ENCODE measurements at places on chromosomes 2 and 18.
A peak's percentile ranks its signal among the peaks of the same experiment; 100 is the strongest.

GRCh38 chr2:196334710-196335109 lies 163.3 kb upstream of the STK17B start:
- no peak for DNase-seq

DNA sequence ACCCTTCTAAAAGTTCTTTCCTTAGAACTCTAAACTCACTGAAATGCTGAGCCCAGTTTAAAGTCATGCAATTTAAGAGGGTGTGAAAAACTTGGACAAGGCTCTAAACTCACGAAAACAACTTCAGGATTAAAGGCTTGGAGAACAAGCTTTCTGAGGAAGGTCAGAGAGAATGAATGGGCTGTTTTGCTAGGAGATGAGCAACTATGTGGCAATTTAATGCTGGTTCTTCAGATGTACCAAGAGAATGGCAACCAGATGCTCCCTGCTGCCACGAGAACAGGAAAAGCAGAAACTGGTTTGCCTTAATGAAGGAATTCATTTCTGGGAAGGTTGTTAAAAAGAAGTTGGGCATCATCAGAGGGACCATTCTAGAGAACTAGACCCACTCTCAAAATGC lies 77.8 kb upstream of the PMAIP1 start:
- no peak for DNase-seq

- DNase-seq = no peak
Observed at GRCh38 chr2:129752686-129753085, 226.8 kb upstream of the RAB6C start.

- DNase-seq = no peak
Observed at GRCh38 chr2:73827018-73827417, 1.7 kb upstream of the STAMBP start.

- no peak for DNase-seq
Observed at GRCh38 chr2:237126519-237127174, 41.0 kb downstream of the COPS8 start.

DNA sequence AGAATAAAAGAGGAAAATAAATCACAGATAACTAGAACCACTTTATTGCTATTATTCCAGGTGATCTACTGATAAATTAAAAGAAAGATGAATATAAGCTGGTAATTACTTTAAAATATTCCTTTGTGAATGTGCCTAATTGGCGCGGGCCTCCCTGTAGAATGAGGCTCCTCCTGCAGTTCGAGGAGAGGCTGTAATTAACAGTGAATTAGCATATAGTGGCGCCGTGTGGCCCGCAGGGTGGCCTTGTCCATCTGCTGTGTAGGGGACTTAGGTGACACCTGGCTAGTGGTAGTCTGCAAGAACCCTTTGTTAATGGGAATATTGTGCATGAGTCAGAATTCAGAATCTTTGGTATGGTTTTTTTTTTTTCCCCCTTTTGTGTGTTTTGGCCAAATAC lies 119.8 kb downstream of the AGAP1 start:
- DNase-seq = no peak

GRCh38 chr2:101809698-101810097 lies 112.2 kb downstream of the MAP4K4 start:
- no peak for DNase-seq

DNA sequence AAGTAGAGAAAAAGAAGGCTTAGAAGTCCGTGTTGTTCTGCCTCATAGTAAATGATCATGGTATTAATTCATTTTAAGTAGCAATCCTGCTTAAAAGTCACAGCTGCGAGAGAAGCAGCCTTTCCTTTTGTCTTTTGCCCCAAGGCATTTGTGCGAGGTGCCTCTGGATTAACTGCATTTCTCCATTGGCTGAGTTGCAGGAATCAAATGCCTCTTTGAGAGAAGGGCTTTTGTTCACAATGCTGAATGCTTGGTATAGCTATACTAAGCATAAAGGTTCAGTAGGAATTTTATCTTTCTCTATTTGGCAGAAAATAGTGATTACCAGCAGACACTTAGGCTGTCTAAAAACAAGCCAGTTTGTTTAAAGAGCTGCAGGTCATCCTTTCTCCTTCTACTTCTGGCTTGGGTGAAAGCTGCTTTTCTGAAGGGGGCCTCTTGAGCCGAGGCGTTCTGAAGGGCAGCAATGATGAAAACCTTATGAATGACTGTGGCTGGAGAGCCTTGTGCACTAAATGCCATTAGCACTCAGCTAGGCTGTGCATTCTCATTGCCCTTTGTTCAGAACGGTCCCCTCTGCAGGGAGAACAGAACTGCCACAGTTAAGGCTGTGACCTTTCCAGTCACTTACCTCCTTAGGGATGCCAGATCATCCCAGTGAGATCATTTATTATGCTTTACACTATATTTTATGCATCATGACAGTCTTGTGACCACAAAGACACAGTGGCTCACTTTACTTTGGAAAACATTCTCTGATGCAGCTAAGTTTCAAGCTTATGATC lies 68.8 kb upstream of the TMEM87B start:
- no peak for DNase-seq

DNA sequence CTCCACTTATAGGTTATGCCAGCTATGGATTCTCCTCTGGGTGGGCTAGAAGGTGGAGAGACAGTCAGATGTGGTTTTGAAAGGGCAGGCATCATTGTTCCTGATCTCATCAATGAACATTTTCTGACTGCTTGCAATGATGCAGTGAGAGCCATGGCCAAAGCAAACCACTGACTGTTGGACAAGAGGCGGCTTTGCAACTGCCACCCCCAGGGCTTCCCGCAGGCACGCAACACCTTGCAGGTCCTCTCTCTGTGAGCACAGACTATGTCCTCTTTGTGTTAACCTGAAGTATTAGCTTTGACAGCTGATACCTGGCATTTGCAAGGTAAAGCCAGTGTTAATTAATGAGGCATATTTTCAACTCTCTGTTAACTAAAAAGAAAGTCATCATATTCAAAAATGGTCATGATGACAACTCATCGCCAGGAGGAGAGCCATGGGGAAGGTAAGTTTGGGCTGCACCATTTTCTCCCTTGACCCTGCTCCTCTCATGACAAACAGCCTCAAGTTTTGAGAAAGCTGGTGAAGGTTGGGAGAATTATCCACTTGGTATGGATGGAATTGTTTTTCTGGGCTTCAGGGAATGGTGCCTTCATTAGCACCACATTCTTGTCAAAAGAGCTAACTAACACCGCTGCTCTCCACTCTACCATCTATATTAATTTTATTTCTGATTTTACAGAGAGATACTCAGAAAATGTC lies 14.9 kb upstream of the FAM124B start:
- DNase-seq = no peak

DNA sequence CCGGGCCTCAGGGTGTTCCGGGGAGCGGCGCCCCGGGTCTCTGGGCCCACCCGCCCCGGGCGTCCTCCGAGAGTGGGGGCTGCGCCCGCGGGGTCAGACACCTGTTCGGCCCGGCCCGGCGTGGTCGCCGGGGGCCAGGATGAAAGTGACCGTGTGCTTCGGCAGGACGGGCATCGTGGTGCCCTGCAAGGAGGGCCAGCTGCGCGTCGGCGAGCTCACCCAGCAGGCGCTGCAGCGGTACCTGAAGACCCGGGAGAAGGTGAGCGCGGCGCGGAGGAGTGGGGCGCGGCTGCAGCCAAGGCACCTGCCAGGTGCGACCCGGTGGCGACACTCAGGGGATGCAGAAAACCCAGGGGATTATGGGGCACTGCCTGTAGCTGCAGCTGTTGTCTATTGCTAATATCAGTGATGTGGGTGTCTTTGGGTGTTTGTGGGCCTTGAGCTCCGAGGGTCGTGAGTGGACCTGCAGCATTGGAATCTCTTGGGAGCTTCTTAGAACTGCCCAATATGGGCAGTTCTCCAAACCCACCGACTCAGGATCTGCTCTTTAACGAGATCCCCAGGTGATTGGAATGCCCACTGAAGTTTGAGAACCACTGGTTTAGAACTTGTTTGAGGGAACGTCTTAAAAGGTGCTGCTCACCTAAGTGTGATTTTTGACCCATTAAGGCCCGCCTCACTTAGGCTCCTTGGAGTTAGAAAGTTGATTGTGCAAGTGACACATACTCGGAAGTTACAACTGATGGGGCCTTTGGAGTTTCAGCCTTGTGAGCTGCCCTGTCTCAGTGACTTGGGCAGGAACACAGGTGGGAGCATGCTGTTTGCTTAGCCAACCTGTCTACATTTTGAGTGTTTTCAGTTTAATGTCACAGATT lies 823 bp downstream of the PARD3B start:
- DNase-seq = peak; percentile 32

DNA sequence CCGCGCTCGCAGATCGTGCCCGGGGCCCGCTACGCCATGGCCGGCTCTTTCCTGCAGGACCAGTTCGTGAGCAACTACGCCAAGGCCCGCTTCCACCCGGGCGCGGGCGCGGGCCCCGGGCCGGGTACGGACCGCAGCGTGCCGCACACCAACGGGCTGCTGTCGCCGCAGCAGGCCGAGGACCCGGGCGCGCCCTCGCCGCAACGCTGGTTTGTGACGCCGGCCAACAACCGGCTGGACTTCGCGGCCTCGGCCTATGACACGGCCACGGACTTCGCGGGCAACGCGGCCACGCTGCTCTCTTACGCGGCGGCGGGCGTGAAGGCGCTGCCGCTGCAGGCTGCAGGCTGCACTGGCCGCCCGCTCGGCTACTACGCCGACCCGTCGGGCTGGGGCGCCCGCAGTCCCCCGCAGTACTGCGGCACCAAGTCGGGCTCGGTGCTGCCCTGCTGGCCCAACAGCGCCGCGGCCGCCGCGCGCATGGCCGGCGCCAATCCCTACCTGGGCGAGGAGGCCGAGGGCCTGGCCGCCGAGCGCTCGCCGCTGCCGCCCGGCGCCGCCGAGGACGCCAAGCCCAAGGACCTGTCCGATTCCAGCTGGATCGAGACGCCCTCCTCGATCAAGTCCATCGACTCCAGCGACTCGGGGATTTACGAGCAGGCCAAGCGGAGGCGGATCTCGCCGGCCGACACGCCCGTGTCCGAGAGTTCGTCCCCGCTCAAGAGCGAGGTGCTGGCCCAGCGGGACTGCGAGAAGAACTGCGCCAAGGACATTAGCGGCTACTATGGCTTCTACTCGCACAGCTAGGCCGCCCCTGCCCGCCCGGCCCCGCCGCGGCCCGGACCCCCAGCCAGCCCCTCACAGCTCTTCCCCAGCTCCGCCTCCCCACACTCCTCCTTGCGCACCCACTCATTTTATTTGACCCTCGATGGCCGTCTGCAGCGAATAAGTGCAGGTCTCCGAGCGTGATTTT lies 7.6 kb downstream of the TBR1 start:
- peak; percentile 62 for DNase-seq

DNA sequence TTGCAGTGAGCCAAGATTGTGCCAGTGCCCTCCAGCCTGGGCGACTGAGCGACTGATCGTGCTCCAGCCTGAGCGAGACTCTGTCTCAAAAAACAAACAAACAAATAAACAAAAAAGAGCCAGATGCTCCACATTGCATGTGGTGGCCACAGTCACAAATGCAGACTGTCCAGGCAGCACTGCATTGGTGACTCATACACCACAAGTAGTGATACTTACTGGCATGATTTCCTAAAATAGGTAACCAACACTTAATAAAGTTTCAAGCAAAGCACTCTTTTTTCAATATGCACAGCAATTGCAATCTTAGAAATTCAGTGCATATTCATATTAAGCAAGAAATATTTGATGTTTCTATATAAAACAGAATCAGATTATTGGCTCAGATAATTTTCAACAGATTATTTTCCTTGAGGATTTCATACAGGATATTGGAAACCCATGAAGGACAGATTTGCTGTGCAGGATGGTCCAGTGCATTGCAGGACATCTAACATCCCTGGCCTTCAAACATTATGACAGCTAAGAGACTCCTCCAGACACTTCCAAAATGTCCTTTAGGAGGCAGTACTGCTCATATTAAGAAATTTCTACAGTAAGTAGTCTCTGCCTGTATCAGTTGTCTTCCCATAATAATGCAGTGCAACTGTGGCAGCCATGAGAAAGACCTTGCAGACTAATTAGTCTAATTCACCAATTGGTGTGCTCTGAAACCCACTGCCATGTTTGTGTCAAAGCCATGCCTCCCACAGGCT lies 10.5 kb upstream of the SLC1A4 start:
- no peak for DNase-seq

DNA sequence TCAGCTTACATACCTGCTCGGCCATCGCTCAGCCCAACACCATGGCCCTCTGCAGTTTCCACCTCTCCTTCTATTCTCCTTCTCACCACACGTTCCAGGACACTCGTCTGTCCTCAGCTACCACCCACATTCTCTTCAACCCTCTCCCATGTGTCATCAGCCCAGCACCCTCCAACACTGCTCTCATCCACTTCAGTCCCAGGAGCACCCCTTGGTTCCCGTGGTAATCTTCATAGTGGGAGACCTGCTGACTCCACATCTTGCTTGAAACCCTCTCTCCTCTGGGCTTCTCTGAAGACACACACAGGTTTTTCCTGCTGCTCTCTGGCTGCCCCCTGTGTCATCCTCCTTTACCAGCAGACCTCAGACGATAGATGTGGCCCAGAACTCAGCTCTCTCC lies 228.7 kb downstream of the GBX2 start:
- DNase-seq = no peak

DNA sequence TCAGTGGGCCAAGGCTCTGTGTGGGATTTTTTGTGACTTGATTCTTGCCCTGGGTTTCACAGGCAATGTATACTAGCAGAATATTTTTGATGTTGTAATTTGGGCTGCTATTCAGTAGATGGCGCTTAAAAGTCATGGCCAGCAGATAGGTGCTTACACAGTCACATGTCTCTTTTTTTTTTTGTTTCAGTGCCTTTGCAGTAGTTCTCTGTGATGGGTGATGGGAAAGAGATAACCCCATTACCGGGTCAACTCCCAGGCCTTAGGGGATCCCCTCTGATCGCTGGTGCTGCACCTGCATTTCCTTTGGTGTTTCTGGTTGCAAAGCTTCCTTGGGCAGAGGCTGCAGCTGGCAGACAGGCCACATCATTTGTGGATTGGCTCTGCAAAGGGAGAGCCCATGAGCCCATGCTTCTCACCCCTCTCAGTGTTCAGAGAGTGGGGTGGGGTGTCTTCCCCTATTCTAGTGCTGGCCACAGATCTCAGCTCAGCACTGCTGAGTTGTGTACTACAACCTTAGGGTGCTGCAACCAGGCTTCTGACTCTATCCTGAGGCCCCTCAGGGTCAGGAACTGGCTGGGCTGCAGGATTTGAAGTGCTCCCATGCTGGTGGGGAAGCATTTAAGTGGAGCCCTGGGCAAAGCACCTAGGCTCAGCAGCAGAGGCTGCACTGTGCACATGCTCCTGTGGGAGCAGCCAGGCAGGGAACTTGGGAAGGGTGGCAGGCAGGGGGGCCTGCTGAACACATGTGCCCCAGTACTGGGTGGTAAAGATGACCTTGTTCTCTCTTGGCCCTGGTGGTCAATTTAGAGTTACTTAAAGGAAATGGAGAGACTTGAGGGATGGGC lies 219.8 kb upstream of the SPHKAP start:
- DNase-seq = peak; percentile 17

DNA sequence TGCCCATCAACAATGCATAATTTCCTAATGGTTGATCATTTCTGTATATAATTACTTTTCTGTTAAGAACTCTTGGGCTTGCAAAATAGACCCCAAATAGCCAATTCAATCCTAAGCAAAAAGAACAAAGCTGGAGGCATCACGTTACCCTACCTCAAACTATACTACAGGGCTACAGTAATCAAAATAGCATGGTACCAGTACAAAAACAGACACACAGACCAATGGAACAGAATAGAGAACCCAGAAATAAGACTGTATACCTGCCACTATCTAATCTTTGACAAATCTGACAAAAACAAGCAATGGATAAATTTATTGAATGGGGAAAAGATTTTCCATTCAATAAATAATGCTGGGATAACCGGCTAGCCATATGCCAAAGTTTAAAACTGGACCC lies 78.8 kb downstream of the NR4A2 start:
- no peak for DNase-seq
